Right hindlimb (tissue), 1 donor: ENCODE measurements at places on chromosomes 12 and 14.

- no peak for DNase-seq
These were observed 39.4 kb upstream of the PTPRQ start for GRCh38 chr12:80404629-80405028.

- DNase-seq = no peak
These were observed 3.1 kb downstream of the YAF2 start for GRCh38 chr12:42234970-42235369.

GRCh38 chr12:16562435-16562834 lies 43.5 kb downstream of the LMO3 start:
- no peak for DNase-seq

DNA sequence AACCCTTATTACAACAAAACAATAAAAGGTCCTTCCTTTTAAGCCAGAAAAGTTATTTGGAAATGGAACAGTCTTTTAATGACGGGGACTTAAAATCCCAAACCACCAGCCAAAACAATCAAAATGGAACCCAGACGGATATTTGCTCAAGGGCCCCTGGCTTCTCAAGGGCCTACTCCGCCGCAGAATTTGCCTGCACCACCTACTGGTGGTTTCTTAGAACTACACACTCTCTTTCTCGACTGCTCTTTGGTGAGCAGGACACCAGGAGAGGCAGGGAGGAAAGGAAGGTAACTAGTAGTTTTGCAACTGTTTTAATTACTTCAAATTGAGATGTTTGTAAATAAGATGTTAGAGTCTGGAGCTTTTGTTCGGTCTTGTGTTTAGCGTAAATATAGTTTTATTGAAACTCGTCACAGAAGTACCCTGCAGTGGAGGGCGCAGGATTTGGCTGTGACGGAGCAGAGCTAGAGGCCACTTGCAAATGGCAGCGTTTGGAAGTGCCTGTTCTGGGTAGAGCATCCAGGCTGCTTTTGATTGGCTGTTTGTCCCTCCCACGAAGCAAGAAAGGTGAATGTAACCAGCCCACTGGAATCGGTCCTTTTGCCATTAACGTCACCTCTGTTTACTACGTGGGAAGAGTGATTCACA lies 238.5 kb downstream of the CACNA1C start:
- DNase-seq = peak; percentile 17

- peak; percentile 78 for DNase-seq
These were observed 52.3 kb upstream of the TMEM263 start for GRCh38 chr12:106903241-106903945.

DNA sequence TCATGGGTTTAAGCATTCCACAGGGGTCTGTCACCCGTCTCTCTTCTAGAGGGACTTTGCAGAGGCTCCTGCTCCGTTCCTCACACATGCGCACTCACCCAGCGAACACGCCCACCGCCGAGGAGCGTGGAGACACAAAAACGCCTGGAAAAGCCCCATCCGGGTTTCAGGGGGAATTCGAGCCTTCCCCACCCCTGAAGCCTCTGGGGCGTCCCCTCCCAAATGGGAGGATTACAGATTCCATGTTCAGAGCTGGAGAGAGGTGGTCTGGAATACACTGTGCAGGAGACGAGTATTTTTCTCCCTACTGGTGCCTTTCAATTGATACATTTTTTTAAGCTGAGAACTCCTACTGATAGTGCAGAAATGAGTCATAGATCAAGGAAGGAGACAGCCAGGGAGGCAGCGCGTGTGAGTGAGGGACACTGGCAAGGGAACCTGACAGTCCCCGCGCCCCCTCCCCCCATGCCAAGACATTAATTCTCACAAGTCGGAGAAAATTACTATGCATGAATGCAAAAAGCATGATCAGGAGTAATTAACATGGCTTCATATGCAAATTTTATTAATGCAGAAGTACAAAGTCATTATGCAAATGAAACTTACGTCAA lies 36.9 kb downstream of the BCL11B start:
- DNase-seq = no peak

- DNase-seq = no peak
These were observed 598.8 kb downstream of the SLC16A7 start for GRCh38 chr12:60194678-60195077.

DNA sequence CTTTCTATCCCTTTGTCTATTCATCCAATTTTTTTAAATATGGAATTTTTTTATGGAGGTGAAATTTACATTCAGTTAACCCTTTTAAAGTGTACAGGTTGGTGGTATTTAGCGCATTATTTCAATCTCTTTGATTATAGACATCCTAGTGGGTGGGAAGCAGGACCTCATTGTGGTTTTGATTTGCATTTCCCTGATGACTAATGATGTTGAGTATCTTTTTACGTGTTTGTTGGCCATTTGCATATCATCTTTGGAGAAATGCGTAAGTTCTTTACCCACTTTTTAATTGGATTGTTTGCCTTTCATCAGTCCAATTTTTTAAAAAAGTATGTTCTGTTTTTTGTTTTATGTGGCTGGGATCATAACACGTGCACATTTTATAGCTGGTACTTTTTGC lies 20.8 kb downstream of the PAPLN start:
- no peak for DNase-seq

DNA sequence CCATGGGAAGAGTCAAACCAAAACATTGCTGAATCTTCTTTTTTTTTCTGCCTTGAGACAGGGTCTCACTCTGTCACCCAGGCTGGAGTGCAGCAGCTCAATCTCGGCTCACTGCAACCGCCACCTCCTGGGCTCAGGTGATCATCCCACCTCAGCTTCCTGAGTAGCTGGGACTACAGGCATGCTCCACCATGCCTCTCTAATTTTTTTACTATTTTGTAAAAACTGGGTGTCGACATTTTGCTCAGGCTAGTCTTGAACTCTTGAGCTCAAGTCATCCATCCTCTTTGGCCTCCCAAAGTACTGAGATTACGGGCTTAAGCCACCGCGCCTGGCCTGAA lies 1.5 kb upstream of the KRT75 start:
- no peak for DNase-seq

DNA sequence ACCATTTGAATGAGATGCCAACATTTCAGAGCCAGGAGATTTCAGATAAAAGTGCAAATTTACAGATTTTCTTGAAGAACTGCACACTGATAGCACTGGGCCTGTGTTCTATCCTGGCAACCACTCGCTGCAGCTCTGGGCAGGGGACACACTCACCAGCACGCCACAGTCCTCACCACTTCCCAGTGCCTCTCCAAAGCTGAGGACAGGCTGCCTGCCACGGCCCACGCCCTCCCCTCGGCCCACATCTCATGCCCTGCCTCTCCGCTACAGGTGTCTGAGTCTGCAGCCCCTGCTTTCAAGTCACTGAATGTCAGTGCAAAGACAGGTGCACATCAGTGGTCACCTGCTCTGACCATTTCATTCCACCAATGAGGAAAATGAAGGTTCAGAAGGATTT lies 12.7 kb downstream of the CAMKK2 start:
- no peak for DNase-seq

- DNase-seq = no peak
These were observed 225.2 kb downstream of the ETNK1 start for GRCh38 chr12:22850185-22850584.

DNA sequence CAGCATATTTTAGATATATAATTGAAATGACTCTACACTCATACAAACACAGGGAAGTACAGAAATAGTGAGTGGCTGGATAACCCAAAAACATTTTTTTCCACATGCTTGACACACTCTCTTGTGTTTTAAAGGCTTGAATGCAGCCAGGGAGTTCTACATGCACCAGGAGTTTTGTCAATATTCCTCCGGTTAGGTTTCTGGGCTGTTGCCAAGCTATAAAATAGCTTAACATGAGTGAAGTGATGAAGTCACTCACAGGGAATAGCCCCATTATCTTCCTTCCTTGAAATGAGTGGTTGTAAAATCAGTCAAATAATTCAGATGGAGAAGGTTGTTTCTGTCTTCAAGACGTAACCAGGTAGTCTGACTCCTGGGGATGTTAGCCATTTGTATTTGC lies 582.7 kb downstream of the SLC6A15 start:
- no peak for DNase-seq

- peak; percentile 71 for DNase-seq
These were observed 2.0 kb downstream of the SIX1 start for GRCh38 chr14:60647081-60647836.

- no peak for DNase-seq
These were observed 63.3 kb downstream of the ERC1 start for GRCh38 chr12:1054117-1054870.

DNA sequence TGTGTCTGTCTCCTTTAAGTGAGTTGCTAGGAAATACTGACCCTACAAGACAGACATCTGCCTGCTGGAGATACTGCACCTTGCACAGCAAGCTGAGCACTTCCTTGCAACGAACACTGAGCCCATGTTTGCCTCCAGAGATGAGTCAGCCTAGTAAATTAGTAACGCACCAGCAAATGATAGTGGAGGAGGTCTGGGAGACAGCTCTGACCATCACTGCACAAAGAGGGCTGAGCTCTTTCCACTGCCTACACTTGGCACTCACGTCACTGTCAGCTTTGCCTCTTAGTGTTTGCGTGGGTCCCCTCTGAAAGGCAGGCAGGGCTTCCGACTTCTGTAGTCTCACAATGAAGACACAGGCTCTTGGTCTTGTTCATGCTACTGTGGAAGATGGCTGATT lies 109.0 kb downstream of the APAF1 start:
- no peak for DNase-seq

GRCh38 chr14:24224618-24225071 lies 7.5 kb downstream of the NEDD8 start:
- no peak for DNase-seq

GRCh38 chr14:89454996-89455395 lies 38.0 kb upstream of the FOXN3 start:
- no peak for DNase-seq

DNA sequence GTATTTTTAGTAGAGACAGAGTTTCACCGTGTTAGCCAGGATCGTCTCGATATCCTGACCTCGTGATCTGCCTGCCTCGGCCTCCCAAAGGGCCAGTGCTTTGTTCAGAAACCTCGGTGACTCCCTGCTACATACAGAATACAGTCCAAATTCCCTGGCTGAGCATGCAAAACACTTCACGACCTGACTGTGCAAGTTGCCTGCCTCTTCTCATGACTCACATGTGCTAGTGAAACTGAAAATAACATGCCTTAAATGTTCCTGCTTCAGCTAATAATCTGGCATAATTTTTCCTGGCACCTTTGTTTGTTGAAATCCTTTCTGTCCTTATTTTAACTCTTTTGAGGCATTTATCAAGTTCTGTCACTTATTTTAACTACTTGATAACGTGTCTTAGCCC lies 8.2 kb downstream of the DMAC2L start:
- no peak for DNase-seq

GRCh38 chr12:117212563-117213190 lies 22.4 kb upstream of the FBXO21 start:
- peak; percentile 77 for DNase-seq

DNA sequence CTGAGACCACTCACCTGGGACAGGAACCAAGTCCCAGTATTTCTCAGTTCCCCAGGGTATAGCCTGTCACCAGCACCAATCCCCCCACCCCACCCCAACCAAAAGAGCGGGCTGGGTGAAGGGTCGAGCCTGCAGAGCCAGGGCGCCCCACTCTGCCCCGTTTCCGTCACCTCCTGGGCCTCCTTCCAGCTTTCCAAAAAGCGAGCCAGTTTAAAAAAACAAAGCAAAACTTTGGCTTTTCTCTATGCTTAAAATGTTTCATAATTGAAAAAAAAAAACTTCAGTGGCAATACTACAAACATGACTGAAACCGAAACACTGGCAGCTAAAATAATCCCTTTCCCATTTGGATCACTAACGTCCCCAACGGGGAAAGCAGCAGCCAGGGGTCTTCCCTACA lies 7.5 kb downstream of the CAMKK2 start:
- DNase-seq = peak; percentile 66

DNA sequence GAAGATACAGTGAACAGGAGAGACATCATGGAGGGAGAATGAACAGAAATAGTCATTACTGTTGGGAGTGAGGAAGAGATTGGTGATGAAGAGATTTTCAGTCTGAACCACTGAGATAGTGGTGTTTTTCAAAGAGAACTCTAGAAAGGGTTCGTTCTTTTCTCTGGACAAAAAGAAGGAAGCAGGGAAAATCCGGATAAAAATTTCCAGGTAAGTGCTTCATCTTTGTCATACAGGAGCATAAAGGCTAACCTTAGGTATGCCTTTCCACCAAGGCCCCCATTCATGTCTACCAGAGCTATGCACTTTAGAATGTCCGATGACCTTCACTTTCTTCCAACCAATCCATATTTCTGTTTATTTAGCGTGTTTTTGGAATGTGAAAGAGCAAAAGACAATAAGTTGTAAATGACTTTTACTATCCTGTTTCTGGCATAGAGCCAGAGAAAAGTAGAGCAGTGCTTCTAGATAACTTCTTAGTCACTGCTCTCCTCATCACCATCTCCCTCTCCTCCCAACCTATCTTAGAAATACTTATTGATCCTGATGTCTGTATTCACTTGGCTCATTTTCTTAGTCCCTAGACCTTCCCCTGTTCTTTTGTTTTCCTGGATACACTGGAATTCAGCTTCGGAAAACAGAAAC lies 116.5 kb downstream of the TTC6 start:
- no peak for DNase-seq

DNA sequence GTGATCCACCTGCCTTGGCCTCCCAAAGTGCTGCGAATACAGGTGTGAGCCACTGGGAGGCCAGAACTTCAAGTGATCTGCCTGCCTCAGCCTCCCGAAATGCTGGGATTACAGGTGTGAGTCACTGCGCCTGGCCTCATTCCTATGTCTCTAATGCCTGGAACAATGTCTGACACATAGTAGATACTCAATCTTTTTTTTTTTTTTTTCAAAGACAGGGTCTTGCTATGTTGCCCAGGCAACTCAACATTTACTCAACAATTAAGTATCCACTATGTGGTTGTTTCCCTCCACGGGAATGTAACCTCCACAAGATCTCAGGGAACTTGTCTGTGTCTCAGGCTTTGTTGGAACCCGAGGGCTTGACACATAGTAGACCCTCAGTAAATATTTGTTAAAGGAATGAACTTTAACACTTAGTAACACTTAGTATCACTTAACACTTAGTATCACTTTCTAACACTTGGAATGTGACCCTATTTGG lies 3.0 kb upstream of the TMEM120B start:
- no peak for DNase-seq

GRCh38 chr14:94612174-94612573 lies at the start of gene SERPINA3:
Gene SERPINA3, plus strand, starts transcription at chr14:94612391. Its CDS starts 2,051 bp downstream, at chr14:94614442.
- DNase-seq = no peak

DNA sequence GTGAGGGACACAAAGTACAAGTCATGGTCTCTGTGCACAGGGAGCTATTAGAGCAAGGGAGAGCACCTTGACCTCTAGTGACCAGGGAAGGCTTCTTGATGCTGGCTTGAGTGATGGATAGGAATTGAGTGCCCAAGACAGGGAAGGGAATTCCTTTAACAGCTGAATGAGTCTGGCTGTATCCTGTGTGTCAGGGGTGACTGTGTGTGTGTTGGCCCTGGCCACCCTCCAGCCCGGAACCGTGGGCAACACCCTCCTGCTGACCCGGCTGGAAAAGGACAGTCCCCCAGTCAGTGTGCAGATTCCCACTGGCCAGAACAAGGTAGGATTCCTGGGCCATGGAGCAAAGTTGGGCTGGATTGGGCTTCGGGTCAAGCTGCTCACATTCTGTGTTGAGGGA lies 5.5 kb upstream of the PFDN5 start:
- DNase-seq = no peak

GRCh38 chr12:99712281-99712680 lies 64.7 kb downstream of the GARIN6 start:
- no peak for DNase-seq

- DNase-seq = no peak
These were observed 74.0 kb downstream of the CCDC92 start for GRCh38 chr12:123898673-123899072.
